ENCODE measurements at places on chromosomes 3 and 15.

- DNase-seq: no peak
These were observed 353.6 kb downstream of the SHQ1 start for GRCh38 chr3:72494626-72495025.

GRCh38 chr3:177493091-177493490 is 295.8 kb upstream of the TBL1XR1 start:
- no peak for DNase-seq

DNA sequence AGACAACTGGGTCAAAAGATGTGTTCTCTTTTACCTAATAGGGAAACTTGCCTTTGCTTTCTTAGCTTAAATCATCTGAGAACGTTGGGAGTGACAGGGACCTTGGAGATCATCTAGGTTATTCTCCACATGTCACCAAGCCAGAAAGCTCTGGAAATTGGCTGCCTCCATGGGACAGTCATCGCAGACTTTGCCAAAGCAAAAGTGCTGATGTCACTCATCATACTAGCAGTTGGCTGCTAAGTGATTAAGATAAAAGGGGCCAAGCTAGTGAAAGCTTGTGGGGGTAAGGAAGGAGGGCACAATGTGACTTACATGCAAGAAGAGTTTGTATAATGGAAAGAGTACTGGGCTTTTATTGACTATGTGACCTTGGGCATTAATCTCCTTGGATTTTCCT is 198.0 kb upstream of the PFN2 start:
- no peak for DNase-seq

DNA sequence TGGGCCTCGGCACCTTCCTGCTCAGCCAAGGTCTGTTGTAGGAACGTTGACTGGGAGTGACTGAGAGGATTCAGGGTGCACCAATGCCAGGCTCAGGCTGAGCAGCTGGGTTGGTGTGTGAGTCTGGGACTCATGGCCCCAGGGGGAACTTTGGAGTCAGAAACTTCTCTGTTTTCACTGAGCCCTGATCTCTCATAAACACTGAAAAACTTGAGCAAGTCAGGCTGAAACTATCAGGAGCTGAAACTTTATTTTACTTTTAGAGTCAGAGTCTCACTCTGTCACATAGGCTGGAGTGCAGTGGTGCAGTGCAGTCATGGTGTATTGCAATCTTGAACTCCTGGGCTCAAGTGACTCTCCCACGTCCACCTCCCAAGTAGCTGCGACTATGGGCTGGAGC is 3.0 kb downstream of the TRAK1 start:
- no peak for DNase-seq

GRCh38 chr3:49903451-49904424 is at the start of gene MST1R:
TSS of gene MST1R (minus strand) at chr3:49903873. CDS start at chr3:49903609, 264 bp downstream.
- peak; percentile 59 for DNase-seq

- no peak for DNase-seq
These were observed 5.1 kb downstream of the NPTN start for GRCh38 chr15:73628102-73628501.

GRCh38 chr3:126474498-126475412 is 936 bp downstream of the ZXDC start:
- DNase-seq: peak; percentile 53

DNA sequence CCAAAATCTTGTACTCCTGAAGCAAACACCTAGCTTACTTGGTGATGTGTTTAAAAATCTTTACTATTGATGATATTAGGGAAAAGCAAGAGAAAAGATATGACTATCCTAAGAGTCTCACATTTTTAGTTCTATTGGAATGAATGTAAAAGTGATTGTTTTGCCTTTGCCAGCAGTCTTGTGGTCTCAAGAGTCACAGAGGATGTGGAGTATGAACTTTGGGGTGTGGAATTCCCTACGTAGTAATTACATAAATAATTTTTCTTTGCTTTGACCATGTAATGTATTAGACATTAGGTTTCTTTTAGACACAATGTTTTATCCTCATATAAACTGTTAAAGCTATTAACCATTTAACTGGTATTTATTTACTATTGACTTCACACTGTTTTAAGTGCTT is 387.6 kb downstream of the NAALADL2 start:
- DNase-seq: no peak

- DNase-seq: no peak
These were observed 284.2 kb upstream of the TPM1 start for GRCh38 chr15:62758126-62758951.

DNA sequence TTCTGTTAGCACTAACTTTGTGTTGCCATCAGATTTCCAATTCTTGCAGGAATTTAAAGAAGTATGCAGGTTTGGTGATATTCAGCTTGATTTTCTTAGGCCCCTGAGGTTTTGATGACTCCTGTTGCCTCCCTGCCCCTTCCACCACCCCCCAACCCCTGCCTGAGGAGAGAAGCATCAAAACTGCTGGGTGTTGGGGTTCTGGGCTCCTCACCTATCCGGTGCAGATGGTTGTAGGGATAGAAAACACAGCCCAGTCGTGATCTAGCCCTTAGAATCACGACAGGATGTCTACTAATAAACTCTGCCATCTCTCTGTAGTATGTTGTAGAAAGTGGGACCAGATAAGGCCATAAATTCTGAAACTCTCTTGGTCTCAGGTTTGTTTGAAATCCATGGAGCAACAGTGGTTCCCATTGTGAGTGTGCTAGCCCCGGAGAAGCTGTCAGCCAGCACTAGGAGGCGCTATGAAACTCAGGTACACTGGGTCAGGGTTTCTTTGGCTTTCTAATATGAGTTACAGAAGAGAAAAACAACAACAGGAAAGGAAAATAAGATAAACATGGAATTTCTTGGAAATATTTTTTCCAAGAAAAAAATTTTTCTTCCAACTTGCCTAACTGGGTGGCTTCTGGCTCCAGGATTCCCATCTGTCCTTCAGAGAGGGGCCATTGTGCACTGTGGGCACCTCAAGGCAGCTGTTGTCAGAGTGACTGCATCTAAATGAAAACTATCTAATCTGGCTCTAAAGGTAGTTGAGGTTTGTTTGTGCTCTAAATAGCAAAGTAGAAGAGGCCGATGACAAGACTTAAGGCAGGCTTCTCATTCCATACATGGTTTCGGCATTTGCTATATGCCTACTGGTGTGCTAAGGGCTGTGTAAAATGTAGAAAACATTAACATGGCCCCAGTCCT is 8.7 kb downstream of the SRP14 start:
- peak; percentile 16 for DNase-seq

- no peak for DNase-seq
These were observed 458.3 kb downstream of the EDEM1 start for GRCh38 chr3:5645692-5646410.

GRCh38 chr3:71554649-71555048 is 28.9 kb downstream of the FOXP1 start:
- DNase-seq: no peak

DNA sequence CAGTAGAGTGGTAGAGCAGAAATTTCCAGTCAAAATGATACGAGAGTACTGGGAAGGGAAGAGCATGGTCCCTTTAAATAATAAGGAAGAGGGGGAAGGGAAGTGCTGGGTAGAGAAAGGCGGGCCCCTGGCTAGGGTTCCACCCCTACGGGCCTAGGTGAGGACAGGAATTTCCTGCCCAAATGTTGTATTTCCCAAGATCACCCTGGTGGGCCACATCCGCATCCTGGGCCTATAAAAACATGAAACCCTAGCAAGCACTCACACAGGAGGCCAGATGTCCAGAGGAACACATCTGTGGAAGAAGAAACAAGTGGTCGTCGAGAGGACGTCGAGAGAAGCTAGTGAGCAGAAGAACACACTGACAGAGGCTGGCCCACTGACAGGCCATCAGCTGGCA is 661.2 kb downstream of the SQOR start:
- DNase-seq: no peak

DNA sequence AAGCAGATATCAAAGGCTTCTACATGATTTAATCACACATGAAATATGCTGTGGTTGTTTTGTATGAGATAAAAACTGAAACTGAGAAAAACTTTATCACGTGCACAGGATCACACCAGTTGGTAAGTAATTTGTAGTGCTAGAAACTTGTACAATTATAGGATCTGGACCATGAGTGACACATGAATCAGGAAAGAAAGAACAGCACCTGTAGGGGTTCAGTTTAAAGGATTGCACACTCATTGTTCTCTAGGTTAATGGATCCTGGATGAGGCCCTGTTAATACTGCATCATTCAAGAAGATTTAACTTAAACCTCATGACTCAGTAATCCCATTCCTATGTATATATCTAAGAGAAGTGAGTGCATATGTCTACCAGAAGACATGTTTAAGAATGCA is 87.9 kb downstream of the STT3B start:
- DNase-seq: no peak

GRCh38 chr15:65329288-65329983 is 25.0 kb downstream of the RNU5B-1 start:
- DNase-seq: no peak

- DNase-seq: peak; percentile 42
These were observed 47.6 kb downstream of the TXNRD3 start for GRCh38 chr3:126607214-126607908.

GRCh38 chr15:48510976-48511375 is 134.5 kb downstream of the FBN1 start:
- DNase-seq: no peak

GRCh38 chr3:136513367-136513766 is 238.8 kb downstream of the STAG1 start:
- DNase-seq: no peak

DNA sequence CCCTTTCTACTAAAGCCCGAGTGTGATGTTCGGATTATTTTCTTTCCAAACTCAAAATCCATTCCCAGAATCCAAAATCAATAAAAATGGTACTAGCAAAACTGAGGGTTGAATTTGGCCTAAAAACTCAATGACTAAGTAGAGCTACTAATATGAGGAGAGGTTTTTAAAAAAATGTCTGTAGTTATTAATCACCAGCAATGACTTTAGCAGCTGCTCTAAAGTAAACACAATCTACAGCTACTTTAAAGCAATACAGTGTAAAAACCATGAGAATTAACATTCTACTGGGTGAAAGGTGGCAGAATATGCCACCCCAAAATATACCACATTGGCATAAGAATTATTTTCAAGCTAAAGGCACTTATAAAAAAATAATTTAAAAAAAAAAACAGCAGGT is 23.5 kb downstream of the FHIT start:
- no peak for DNase-seq

DNA sequence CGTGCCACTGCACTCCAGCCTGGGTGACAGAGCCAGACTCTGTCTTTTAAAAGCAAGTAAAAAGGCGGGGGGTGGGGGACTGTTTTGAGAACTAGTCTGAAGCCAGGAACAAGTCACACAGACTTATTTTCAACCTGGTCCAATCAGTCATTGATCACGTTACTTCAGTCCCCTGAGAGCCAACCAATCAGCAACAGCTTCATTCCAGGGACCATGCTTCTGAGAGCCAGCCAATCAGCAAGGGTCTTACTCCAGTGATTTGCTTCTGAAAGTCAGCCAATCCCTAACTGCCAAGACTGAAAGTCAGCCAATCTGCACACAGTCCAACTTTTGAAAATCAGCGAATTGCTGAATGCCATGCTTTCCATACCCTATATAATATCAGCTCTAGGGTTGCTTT is 48.6 kb upstream of the C15orf39 start:
- DNase-seq: peak; percentile 59
